ENCODE measurements at places on chromosomes 11 and 22.
A peak's percentile ranks its signal among the peaks of the same experiment; 100 is the strongest.

GRCh38 chr11:2930704-2931419 is 1.6 kb upstream of the PHLDA2 start:
- DNase-seq, result peak; percentile 53

DNA sequence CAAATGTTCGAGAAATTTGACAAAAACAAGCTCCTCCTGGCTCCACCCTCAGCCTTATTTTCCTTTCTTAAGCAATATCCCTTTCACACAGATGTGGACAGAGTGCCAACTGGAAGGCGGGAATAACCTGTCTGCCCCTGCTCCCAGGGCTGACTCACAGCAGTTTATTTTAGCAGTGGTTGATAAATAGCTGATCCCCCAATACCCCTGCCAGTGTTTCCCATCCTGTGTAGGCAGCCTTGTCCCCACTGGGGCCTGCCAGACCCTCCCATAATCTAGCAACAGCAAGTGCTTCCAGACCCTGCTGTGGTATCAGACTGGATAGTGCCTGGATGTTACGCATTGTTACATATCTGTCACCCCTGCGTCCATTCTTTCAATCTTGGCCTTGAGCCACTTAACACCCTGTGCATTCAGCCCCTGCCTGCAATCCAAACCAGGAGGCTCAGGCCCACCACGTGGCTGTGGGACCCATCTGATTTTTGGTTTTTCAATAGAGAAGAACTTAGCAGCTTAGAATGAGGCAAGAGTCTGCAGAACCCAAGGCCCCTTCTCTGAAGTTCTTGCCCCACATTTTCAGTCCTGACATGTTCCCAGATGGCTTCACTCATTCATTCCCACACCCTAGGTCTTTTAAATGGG is 53.7 kb downstream of the PARVA start:
- no peak for DNase-seq

DNA sequence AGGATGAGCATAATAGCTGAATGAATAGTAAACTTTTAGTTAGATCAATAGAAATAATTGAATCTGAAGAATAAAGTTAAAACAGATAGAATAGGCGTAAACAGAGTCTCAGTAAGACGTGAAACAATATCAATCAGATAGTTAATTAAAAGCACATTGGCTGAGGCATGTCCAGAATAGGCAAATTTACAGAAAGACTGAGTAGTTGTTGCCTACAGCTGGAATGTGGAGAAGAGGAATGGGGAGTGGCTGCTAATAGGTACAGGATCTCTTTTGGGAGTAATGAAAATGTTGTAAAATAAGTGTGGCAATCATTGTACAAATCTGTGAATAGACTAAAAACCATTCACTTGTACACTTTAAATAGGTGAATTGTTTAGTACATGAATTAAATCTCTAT is 36.3 kb upstream of the ME3 start:
- DNase-seq, result no peak

DNA sequence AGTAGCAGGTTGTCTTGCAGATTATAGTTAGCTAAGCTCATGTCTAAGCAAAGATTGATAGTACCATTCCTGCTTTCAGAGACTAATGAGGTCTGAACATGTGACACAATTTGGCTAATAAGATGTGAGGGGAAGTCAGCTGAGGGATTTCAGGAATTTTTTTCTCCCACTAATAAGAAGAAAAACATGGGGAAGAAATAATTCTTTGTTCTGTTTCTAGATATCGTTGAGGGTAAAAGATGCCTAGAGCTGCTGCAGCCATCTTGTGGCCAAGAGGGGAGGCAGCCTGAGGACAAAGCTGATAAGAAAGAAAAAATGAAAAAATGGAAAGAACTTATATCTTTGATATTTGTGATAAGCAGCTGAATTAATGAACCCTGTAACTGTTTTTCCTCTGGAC is 1334.4 kb downstream of the LRRC4C start:
- no peak for DNase-seq

DNA sequence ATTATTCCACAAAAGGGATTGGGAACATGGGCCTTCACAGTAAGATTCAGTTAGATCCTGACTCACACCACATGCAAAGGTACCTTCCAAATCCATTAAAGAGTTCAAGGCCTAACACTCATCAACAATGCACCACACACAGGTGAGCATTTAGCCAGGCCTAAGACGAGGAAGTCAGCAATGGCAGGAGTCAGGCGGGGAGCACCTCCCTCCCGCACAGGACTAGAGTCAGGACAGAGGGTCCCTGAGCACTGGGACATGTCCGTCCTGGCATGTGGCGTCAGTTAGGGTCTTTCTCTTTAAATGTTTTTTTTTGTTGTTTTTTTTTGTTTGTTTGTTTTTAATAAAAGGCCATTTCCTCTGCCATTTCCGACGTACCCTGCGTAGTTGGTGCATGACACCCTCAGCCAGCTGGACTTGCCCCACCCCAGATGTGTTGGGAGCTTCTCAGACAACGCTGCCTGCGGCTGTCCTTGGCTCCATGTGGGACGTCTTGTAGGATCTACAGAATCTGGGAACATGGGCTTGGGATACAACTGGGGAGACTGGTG is 1458.6 kb downstream of the BRD1 start:
- DNase-seq, result no peak

DNA sequence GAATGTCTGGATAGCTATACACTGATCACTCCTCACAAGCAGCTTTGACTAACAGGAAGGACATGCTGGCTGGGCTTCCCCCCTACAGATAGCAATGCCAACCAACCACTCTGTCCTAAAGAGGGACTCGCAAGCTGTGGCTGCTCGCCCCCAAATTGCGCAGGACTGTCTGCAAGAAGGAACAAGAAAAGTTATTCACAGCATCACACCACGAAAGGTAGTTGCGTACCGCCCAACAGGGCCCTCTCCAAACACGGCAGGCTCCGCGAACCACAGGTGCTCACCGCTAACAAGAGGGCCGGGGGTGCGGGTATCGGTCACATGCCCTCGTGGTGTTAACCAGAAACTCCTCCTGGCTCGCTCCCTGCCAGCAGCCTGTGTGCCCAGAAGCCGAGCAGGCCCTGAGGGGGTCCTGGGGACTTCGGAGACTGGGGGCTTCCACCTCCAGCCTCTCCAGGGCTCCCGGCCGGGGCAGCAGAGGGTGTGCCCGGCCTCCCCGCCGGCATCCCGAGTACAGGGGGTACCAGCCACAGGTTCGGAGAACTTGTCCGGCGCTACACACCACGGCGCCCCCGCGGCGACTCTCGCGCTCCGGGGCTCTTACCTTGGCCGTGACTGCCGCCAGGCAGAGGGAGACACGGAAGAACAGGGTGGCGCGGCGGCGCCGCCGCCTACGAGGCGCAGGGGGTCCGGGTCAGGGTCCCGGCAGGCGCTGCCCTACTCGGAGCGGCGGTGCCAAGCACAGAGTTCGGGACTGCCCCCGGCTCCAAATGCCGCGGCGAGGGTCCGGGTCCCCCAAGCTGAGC is 682 bp downstream of the LARGE1 start:
- peak; percentile 16 for DNase-seq

- DNase-seq, result no peak
Observed at GRCh38 chr22:43546186-43546585, 134.4 kb downstream of the MPPED1 start.

DNA sequence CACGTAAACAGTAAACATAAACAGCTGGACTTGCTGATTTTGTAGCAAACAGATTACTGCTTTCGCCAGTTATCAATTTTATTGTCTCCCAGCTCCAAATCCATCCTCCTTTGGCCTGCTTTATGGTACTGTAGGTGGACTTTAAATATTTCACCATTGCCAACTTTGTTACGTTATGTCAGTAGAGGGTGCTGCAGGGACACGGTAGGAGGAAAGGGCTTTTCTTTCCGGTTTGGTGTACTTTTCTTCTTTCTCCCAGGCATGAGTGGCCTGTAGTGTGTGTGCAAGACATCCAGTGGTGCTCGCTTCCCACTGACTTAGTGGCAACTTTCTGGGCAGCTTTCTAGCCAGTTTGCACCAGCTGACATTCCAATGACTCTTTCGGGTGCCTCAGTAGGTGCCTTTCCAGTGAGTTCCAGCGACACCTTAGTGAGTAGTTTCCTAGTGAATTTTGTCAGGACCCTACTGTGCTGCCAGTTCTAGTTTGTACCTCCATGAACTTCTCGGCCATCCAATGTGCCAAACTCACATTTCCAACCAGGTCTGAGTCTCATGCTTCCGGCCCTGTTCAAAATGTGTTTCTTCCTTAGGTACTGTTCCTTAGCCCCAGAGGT is 267.6 kb upstream of the TENM4 start:
- no peak for DNase-seq

DNA sequence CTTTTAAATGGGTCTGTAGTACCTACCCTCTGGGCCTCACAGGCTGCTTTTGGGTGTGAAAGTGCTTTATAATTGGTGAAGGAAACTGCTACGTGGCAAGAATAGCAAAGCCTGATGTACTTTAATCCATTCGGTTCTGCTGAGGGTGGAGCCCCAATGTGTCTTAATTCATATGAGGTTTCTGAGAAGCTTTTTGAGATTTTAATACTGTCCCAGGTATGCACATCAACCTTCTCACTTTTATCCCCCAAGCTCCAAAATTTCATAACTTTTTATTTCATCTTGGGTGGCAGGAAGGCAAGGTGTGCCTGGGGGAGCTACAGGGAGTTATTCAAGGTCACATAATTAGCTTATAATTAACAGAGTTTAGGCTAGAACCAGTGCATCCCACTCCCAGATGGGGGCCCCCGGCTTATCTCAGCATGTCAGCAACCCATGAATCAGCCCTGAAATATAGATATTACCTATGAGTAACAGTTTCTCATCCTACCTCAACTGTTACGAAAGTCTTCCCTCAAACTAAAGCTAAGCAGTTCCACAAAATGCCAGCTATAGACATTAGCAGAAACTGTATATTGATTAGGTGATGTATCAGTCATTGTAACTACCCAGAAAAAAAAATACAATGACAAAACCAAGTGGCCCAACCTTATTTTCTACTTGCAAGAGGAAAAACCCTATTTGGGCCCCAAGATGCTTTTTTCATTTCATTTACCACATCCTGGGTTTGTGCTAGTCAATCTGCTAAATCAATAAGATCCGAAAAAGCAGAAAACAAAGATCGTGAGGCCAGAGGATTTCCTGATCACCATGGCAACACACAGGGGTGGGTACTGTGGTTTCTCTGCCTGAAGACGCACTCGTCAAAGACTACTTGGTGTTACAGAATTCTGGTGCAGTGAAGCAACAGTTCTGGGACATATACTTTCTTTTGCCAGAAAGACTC is 26.7 kb downstream of the CD44 start:
- DNase-seq, result peak; percentile 71

DNA sequence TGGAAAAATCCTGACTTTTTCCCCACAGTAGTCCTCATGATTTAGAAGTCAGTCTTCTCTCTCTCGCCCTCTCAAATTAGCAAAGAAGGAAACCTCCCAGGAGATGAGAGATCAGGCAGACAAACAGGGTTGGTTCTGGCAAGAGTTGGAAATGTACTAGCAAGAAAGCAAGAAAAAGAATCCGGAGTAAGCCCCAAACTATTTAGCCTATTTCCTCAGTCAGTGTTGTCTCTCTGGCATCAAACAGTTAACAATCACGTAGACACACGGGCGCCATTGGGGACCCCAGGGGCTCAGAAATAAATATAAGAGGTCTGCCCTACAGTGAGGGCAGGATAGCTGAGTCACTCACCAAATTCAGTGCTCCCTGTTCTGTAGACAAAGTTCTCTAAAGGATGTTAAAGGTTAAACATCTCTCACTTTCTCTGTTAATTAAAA is 4.7 kb downstream of the C11orf52 start:
- DNase-seq, result no peak

GRCh38 chr11:9386086-9386485 is 1.6 kb downstream of the IPO7 start:
- no peak for DNase-seq

- no peak for DNase-seq
Observed at GRCh38 chr22:48093981-48094380, 1331.5 kb downstream of the TBC1D22A start.

GRCh38 chr11:69002110-69002569 is 10.9 kb downstream of the MRGPRF start:
- no peak for DNase-seq

DNA sequence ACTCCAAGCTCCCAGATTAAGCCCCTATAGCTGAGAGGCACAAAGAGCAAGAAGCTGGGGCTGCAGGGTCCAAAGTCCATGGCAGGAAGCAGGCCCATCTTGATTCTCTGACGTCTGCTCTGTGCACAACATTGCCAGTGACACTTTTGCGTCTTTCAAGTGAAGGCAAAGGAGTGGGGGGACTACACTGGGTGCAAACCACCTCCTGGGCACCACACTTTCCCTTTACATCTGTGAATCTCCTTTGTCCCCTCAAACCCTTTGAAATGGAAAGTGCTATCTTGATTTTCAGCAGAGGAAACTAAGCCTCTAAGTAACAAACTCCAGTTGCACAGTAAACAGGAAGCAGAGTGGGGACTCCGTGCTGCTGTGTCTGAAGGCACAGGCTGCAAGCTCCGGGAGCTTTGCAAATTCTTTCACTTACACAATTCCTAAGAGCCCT is 428.0 kb downstream of the LARGE1 start:
- no peak for DNase-seq

DNA sequence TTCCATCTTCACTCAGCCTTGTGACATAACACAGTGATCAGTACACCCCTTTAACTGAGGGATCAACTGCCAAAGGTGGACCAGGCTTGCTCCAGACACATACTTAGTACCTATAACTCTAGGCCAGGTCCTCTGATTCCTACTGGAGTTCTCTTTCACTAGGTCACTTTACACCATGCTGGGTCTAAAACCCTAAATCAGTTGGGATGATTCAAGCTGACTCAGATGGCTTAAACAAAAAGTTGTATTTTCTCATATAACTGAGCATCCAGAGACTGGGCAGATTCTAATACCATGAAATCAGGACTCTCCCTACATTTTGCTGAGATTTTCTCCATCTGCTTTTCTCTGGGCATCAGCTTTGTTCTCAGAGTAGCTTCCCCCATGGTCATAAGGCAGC is 26.0 kb upstream of the FLI1 start:
- no peak for DNase-seq
